Keratinocyte (primary cell): ENCODE measurements at places on chromosomes 16 and 17.

- DNase-seq, result no peak
Observed at GRCh38 chr17:17779015-17779611, 57.7 kb downstream of the SREBF1 start.

- no peak for DNase-seq
Observed at GRCh38 chr17:33164169-33164881, 128.8 kb downstream of the ASIC2 start.

- DNase-seq, result no peak
Observed at GRCh38 chr17:44144966-44145739, 3.4 kb downstream of the HROB start.

GRCh38 chr17:76947309-76947708, 79.1 kb downstream of the MGAT5B start:
- DNase-seq, result no peak

GRCh38 chr16:85391175-85391707, 221.9 kb upstream of the GSE1 start:
- no peak for DNase-seq

DNA sequence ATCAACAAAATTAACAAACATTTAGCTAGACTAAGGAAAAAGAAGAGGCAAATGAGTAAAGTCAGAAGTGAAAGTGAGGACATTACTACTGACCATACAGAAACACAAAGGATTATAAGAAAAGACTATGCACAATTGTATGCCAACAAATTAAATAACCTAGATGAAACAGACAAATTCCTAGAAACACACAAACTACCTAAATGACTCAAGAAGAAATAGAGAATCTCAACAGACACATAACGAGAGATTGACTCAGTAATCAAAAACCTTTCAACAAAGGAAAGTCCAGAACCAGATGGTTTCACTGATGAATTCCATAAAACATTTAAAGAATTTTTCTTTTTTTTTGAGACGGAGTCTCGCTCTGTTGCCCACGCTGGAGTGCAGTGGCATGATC, 35.7 kb upstream of the MYLK3 start:
- DNase-seq, result no peak

DNA sequence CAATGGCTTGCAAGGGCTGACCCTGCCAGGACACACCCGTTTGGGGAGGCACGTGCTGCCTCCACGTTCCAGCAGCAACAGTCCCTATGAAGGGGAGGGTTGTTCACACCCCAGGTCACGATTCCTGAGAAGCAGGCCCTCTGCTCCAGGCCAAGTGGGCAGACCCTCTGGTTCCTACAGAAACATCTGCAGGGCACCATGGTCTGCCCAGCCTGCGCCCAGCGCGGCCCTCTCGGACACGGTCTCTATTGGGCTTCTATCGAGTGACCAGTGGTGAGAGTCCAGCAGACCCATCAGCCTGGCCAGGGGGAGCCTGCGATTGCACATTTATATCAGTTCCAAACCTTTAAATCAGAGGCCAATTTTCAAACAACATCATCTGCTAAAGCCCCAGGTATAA, 128.3 kb downstream of the ZNF423 start:
- no peak for DNase-seq

DNA sequence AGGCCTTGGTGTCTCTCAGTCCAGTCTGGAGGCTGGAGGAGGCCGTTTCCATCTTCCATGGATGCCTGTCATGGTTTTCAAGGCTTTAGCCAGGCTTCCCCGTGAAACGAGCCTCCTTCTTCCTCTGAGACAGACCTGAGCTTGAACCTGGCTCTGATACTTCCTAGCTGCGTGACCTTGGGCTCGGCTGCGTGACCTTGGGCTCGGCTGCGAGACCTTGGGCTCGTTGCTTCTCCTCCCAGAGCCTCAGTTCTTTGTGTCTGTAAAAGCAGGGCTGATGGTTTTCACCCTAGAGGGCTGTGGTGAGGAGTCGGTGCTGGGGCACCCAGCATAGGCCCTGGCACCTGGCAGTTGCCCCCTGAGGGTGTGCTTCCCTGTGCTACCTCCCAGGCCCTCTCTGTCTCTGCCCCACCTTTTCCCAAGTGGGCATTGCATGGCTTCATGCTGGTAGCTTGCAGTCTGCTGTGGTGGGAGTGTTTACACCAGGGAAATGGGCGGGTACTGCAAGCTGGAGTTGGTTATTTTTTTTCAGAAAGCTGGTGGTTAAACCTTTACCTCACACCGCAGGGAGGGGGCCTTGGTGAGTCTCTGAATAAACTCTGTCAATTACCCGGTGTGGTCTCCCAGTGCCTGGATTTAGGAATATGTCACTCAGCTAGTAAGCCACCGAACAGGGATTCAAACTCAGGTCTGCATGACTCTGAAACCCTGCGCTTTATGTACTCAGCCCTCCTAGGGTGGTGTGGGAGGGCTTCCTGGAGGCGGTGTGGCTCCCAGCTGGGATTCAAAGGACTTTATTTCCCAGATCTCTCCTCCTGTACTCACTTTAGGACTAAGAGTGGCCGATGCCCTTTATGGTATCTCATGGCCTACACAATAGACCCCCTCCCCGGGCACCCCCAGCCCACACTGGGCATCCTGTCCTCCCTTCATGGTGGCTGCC, 129.0 kb upstream of the CIBAR2 start:
- DNase-seq, result no peak

GRCh38 chr17:56595831-56596690, 2.6 kb downstream of the NOG start:
- no peak for DNase-seq

DNA sequence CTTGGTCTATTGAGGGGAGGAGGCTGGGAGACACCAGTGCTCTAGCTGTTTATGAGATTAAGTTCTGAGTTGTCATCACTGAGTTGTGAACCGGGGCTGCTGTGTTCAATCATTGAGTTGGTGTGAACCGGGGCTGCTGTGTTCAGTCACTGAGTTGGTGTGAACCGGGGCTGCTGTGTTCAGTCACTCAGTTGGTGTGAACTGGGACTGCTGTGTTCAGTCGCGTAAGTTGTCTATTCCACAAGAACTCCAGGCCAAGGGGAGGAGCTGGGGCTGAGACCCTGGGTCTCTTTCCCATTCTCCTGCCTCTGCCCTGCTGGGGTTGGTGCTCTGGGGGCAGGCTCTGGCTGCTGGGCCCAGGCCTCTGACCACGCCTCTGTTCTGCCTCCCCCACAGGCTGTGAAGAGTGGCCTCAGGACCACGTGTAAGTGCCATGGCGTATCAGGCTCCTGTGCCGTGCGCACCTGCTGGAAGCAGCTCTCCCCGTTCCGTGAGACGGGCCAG, 24.5 kb downstream of the WNT9B start:
- DNase-seq, result no peak

GRCh38 chr17:66791347-66791746, 43.6 kb upstream of the CACNG5 start:
- DNase-seq, result no peak

DNA sequence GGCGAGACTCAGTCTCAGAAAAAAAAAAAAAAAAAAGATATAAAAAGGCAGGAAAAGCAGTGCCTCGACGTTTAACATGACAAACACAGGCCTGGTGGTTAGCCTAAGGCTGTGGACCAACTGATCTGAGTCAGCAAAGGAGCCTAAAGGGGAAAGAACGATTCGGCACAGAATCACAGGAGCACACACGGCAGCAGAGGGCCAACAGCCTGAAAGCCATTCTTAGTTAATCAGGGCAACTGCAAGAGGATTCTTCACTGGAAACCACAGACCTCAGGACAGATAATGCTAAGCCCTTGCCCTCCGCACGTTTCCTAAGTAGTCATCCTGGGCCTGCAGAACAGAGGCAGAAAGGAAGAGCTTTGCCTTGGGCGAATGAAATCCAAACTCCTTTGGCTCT, 14.7 kb downstream of the TMEM11 start:
- DNase-seq, result no peak

DNA sequence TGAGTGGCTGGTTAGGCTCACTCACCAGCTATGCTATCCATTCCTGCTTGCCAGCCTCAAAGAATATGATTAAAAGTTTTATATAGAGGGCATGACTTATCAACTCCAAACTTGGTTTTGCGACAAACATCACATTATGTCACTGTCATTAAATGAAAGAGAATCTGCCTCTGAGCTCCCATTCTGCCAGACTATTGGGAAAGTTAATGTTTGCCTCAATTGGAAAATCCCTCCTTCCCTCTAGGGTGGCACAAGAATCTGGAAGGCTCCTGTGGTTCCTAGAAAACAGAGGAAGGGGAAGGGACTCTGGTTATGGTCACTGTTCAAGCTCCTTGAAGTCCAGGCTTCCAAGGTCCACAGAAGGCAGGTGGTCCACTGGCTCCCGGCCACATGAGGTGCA, 50.5 kb upstream of the TEX2 start:
- no peak for DNase-seq

DNA sequence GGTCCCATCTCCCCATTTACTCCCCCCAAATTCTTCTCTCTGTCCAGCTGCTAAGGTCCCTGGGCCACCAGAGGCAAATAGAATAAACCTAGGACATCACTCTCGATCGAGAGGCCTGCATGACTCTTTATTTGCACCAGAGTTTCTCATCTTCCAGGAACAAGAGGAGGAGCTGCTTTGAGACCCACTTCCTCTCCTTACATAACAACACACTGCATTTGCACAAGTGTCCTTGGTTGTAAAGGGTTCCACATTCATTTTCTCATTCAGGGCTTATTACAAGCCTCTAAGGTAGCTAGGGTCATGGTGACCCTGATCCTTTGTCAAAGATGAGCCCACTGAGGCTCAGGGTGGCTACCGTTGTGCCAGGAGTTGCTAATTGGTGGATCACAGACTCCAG, 38.1 kb upstream of the RHOT1 start:
- DNase-seq, result no peak

GRCh38 chr17:50719144-50719923, at the start of gene LUC7L3:
LUC7L3 (plus strand) TSS chr17:50719603; CDS start chr17:50719733, 130 bp downstream.
- DNase-seq, result peak; percentile 66

GRCh38 chr16:5621826-5622225, 524.2 kb upstream of the EEF2KMT start:
- no peak for DNase-seq

DNA sequence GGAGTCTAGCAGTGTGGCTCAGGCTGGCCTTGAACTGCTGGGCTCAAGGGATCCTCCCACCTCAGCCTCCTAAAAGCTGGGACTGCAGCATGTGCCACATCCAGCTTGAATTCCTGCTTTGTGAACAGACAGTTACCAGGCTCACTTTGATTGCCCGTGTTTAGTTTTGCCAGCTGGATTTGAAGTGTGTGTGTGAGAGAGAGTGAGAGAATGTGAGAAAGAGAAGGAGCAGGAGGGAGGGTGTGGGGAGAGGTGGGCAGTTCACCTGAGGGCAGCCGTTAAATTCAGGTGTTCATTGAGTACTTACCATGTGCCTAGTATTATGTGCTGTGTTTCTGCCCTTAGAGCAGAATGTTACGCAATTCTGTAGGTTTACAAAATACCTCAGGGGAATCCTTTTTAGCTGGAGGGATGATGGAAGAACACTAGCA, 4.7 kb downstream of the DUSP14 start:
- no peak for DNase-seq

DNA sequence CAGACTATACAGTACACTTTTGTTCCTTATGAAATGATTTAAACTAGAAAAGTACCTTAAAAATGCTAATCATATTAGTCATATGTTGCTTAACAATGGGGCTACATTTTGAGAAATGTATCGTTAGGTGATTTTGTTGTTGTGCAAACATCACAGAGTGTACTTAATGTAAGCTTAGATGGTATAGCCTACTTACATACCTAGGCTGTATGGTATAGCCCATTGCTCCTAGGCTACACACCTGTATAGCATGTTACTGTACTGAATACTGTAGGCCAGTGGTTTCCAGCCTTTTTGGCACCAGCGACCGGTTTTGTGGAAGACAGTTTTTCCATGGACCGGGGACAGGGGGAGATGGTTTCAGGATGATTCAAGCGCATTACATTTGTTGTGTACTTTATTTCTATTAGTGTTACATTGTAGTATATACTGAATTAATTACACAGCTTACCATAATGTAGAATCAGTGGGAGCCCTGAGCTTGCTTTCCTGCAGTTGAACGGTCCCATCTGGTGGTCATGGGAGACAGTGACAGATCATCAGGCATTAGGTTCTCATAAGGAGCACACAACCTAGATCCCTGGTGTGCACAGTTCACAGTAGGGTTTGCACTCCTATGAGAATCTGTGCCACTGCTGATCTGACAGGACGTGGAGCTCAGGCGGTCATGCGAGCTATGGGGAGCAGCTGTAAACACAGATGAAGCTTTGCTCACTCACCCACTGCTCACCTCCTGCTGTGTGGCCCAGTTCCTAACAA, 35.0 kb upstream of the MRC2 start:
- DNase-seq, result peak; percentile 2

DNA sequence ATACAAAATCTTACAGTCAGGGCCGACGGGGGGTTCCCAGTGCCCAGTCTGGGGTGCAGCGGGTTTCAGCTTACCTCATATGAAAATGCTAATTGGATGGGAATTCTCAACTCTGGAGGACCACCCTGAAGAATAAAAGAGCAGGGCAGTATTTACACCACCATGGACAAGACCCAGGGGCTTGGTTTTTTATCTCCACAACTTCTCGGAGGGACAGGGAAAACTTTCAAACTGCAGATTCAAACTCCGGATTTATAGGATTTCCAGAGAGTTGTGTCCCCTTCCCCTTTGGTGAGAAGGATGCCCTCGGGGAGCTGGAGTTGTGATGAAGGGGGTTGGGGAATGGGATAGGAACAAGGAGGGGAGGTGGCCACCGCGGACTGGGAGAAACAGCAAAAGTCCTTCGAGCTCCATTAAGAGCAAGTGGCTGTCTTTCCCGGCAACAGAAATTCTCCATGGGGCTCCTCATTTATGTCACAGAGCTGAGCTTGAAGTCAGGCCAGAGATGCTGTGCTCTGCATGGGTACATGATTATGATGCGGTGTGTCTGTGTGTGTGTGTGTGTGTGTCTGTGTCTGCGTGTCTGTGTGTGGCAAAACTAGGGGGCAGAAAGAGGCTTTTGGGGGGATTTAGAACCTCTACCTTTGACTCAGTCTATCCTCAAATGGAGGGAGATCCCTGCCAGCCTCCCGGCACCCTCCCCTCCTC, 15.7 kb downstream of the FOXL1 start:
- no peak for DNase-seq

DNA sequence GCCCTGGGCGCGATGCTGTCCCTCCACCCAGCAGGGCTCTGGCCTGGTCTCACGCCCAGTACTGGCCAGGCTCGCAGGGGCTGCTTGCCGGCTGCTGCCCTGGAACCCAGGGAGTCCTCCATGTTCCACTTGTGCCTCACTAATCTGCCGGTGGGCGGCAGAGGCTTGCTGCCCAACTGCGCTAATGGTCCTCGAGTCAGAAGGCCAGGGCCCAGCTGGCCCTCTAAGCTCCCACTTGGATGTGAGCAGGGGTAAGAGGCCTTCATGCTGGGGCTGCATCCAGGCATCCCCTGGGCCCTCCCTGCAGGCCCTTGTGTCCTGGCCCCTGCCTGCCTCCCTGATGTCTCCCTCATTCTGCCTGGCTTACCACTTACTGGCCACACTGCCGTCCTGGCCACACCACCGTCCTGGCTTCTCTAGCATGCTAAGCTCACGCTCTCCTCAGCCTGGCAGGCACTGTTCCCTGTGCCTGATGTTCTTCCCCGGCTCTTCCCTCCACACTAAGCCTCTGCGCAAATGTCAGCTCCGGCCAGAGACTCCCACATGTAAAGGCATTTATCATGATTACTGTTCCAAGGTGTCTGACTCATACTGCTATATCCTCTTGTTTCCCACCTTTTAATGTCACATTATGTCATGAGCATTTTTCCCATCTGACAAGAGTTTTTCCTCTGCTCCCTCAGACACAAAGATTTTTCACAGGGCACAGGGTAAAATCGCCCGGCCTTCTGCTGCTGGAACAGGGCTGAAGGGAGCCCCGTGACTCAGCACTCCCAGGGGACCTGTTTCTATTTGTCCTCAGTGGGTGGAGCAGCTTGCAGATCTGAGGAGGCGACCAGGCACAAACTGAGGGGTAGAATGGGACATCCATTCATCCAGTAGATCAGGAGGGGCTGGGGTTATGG, 15.9 kb downstream of the B9D1 start:
- DNase-seq, result no peak

- DNase-seq, result no peak
Observed at GRCh38 chr16:27500801-27501200, 48.9 kb downstream of the GTF3C1 start.
